Osteoblast (primary cell): ENCODE measurements at places on chromosomes 5 and 9. TPM values are rescaled to one million over a fixed set of nuclear protein-coding genes. Genes with fewer than 3 reads are reported as not detected.

GRCh38 chr9:133461975-133462374 is 2.2 kb downstream of the CACFD1 start:
- H3K36me3 ChIP-seq, result no peaks in the 10 kb centered on the region
- H3K4me1 ChIP-seq, result peaks cover 4% of the 10 kb centered on the region
- no peak overlapping the region for H3K4me3 ChIP-seq
- H3K27me3 ChIP-seq, result no peaks in the 10 kb centered on the region
- DNase-seq, result no peak
- no peak overlapping the region for H3K27ac ChIP-seq

The C9orf43 gene
- total RNA-seq, result 0.36 and 0.88 TPM in 2 replicates

- no peaks in the 10 kb centered on the region for H3K36me3 ChIP-seq
- no peak overlapping the region for H3K4me3 ChIP-seq
- H3K27ac ChIP-seq, result no peak overlapping the region
- no peaks in the 10 kb centered on the region for H3K27me3 ChIP-seq
- H3K4me1 ChIP-seq, result peaks cover 10% of the 10 kb centered on the region
- no peak for DNase-seq
Observed at GRCh38 chr9:89048616-89049015, 57.3 kb downstream of the S1PR3 start.

The PIP5KL1 gene
- total RNA-seq, result 2.2 and 3.5 TPM in 2 replicates

The TXNDC8 gene
- not detected in 2 replicates for total RNA-seq

The OR13F1 gene
- total RNA-seq, result not detected in 2 replicates

The THBS4 gene
- 0.29 and 0.36 TPM in 2 replicates for total RNA-seq

DNA sequence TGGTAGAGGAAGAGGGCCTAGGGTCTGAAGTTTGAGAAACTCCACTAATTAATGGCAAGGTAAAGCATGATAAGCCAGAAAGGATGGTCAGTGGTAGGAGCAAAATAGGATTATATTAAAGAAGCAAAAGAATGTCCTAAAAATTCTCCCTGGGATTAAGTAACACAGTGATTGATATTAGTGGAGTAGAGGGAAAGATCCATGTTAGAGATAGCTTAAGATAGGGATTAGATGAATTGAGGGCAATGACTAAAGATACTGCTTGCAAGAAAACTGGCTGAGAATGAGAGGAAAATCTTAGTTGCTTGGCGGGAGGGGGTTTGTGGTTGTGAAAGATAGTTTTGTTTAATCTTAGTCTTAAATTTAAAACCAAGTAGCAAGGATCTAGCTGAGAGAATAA is 255.6 kb downstream of the EPB41L4A start:
- no peak for DNase-seq
- peaks cover 18% of the 10 kb centered on the region for H3K4me1 ChIP-seq

DNA sequence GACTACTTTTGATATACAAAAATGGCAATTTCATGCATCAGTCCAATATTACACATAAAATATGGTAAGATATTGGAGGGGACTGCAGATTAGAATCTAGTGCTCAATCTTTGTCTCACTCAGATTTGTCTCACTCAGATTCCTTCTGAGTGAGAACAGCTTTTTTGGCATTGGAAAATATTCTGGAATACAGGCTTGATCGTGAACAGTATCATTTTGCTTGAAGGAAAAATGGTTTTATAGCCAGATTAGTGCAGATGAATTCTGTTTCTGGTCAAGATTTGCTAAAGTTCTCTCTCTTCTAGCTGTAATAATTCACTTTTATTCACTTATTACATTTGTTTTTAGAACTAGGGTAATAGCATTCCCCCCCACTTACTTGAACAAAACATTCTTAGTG is 51.2 kb downstream of the MAN2A1 start:
- no peak overlapping the region for H3K4me3 ChIP-seq
- peaks cover 29% of the 10 kb centered on the region for H3K4me1 ChIP-seq
- DNase-seq, result no peak
- H3K36me3 ChIP-seq, result no peaks in the 10 kb centered on the region
- H3K27ac ChIP-seq, result peak overlapping the region; percentile 1
- no peaks in the 10 kb centered on the region for H3K27me3 ChIP-seq

The ARL10 gene
- total RNA-seq, result 8.3 and 14.1 TPM in 2 replicates

The FLT4 gene
- total RNA-seq, result not detected in 2 replicates

- no peaks in the 10 kb centered on the region for H3K27me3 ChIP-seq
- peaks cover under 1% of the 10 kb centered on the region for H3K4me1 ChIP-seq
- DNase-seq, result no peak
- no peak overlapping the region for H3K27ac ChIP-seq
- H3K36me3 ChIP-seq, result peaks cover 36% of the 10 kb centered on the region
Observed at GRCh38 chr5:411728-412127, 31.2 kb upstream of the EXOC3 start.

- no peak overlapping the region for H3K4me3 ChIP-seq
- H3K27me3 ChIP-seq, result no peaks in the 10 kb centered on the region
- peaks cover 20% of the 10 kb centered on the region for H3K4me1 ChIP-seq
- H3K27ac ChIP-seq, result no peak overlapping the region
Observed at GRCh38 chr5:149151717-149152116, 10.4 kb downstream of the ABLIM3 start.

The CDC20B gene
- not detected in 2 replicates for total RNA-seq

DNA sequence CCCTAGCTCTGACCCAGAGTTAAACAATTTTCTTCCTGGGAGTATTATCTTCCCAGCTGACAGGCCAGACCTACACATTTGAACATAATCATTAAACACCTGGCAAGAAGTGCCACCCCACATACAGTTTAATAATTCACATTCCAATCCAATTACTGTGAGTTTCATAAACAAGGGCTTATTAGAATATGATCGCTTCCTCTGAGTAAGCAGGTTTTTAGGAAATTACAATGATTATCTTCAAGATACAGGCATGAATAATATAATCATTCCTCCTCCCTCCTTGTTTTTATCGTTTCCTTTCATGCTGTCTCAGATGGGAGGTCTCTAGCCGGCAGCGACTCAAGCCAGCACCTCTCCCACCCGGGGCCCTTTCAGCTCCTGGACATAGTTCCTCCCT is 15.8 kb upstream of the KIF4B start:
- no peak overlapping the region for H3K27ac ChIP-seq
- H3K4me3 ChIP-seq, result no peak overlapping the region
- H3K36me3 ChIP-seq, result no peaks in the 10 kb centered on the region
- no peaks in the 10 kb centered on the region for H3K4me1 ChIP-seq
- DNase-seq, result no peak

DNA sequence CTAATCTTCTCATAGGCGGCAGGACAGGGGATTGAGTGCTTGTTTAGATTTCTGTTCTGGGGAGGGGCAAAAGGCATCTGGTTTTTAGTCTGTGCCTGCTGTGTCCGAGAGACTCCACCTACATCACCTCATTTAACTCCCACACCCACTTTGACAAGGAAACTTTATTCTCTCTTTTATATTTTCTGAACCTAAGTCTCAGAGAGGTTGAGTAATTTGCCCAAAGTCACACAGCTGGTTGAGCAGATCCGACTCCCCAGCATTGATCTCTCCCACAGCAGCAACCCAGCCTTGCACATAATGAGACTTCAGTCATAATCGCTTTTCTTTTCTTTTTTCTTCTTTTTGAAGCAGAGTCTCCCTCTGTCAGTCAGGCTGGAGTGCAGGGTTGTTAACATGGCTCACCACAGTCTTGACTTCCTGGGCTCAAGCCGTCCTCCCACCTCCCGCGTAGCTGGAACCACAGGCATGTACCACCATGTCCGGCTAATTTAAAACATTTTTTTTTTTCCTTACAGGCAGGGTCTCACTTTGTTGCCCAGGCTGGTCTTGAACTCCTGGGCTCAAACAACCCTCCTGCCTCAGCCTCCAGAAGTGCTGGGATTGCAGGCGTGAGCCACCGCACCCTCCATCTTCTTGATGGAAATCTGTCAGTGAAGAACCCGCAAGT is 36.5 kb upstream of the ANKRD33B start:
- H3K27ac ChIP-seq, result no peak overlapping the region
- no peak overlapping the region for H3K4me3 ChIP-seq
- no peaks in the 10 kb centered on the region for H3K27me3 ChIP-seq
- no peaks in the 10 kb centered on the region for H3K36me3 ChIP-seq
- DNase-seq, result no peak

DNA sequence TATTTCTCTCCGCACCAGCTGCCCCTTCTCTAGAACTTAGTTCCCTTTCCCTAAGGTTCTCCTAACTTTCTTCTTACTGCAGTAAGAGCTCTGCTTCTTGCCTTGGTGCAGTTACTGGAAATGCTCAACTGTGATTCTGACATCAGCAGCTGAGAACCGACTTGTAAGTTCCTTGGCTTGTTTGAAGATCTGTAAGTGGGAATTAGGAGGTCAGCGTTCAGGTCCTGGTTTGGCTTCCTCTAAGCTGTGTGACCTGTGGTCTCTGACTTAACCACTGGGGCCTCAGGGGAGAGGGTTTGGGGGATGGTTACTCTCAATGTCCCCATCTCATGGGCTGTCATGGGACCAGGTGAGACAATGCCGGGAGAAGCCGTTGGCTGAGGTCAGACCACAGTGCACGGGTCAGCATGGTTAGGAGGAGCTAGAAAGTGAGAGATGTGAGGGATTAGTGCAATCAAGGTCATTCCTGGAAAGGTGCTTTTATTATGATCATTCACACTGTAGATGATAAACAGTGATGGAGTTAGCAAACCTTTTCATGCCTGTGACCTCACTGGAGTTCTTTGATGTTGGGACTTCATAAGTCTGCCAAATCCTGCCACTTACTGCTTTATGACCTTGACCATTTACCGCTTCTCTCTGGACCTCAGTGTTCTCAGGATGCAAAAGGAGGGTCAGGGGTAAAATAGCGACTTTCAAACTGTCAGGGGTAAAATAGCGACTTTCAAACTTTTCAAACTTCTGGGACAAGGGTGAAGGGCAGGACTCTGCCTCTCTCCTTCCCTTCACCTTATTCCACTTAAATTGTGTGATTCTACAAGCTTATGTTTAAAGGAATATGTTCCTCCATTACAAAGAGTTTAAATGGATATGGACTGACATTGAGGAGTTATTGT is 7.3 kb downstream of the PAPPA start:
- no peak overlapping the region for H3K4me3 ChIP-seq
- no peak for DNase-seq
- H3K4me1 ChIP-seq, result peaks cover 21% of the 10 kb centered on the region
- H3K27me3 ChIP-seq, result no peaks in the 10 kb centered on the region

The DRD1 gene
- total RNA-seq, result under 0.01 TPM in 1 of 2 replicates, not detected in the other

DNA sequence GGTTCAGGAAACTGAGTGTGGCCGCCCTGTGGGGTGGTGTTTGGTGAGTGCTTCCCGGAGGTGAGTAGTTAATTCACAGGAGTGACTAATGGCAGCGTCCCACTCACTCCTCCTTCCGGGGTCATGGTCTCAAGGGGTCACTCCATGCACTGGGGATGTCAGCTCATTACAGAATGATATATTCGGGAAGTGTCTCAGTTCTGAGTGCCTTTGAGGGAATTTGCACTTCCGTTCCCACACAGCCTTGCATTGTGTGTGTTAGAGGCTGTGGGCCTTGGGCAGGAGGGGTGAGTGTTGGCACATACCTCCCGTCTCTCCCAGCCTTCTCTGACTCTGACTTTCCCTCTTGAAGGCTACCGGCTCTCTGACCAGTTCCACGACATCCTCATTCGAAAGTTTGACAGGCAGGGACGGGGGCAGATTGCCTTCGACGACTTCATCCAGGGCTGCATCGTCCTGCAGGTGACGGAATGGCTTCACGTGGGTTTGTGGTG is 10.5 kb upstream of the AHRR start:
- peaks cover 14% of the 10 kb centered on the region for H3K4me1 ChIP-seq
- H3K27ac ChIP-seq, result peak overlapping the region; percentile 72
- DNase-seq, result peak; percentile 95
- H3K36me3 ChIP-seq, result peaks cover 23% of the 10 kb centered on the region

The DMRT3 gene
- total RNA-seq, result not detected in 2 replicates
